ENCODE measurements at places on chromosomes 1 and 21.

DNA sequence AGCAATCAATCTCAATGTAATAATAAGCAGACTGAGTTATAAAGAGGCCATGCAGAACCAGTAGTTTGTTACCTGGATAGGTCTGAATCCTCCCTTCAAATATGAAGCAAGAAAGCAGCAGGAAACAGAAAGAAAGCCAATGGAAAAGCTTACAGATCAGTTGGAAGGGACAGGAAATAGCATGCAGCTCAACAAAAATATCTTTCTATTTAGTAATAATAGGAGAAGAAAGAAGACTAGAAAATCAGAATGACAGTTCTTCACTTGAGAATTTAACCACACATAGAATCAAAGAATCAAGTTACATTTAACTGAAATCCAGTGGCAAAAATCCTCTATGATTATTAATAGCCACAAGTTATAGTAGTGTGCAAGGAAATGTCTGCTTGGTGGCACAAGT is 194.4 kb downstream of the EIF4G3 start:
- DNase-seq: no peak

- DNase-seq: no peak
Measured at GRCh38 chr21:41431788-41432548, 5.9 kb downstream of the MX1 start.

- peak; percentile 12 for DNase-seq
Measured at GRCh38 chr1:161139766-161140165, 7.3 kb upstream of the DEDD start.

- no peak for DNase-seq
Measured at GRCh38 chr1:198723127-198723526, 84.3 kb downstream of the PTPRC start.

GRCh38 chr1:15100121-15100879 is 53.2 kb upstream of the TMEM51 start:
- peak; percentile 19 for DNase-seq

GRCh38 chr1:203091761-203092330 is 6.0 kb upstream of the MYOG start:
- DNase-seq: no peak

GRCh38 chr1:234659538-234659937 is 49.6 kb upstream of the IRF2BP2 start:
- no peak for DNase-seq

DNA sequence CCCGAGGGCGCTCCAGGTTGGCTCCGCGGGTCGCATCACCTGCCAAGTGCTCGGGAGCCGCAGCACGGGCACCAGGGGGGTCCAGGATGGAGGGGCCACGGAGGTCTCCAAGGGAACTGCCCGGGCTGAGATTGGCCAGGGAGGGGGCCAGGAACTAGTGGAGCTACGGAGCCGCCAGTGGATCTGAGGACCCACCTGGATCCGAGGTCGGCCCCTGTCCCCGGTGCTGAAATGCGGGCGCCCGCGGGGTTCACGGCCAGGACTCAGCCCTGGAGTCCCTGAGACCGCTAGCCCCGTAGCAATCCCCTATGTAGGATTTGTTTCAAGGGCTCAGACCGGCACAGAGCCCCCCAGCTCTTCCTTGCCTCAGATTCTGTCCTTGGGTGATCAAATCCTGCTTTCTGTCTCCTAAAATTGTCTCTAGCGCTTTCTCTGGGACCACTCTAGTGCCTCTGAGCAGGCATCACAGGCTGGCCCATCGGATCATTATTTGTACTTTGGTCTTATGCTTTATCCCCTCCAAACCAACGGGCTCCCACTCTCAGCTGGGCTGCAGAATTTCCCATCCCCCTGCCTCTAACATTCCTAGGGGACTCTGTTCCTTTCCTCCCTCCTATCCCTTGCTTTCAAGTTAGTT is 27.3 kb downstream of the KIAA2013 start:
- no peak for DNase-seq

DNA sequence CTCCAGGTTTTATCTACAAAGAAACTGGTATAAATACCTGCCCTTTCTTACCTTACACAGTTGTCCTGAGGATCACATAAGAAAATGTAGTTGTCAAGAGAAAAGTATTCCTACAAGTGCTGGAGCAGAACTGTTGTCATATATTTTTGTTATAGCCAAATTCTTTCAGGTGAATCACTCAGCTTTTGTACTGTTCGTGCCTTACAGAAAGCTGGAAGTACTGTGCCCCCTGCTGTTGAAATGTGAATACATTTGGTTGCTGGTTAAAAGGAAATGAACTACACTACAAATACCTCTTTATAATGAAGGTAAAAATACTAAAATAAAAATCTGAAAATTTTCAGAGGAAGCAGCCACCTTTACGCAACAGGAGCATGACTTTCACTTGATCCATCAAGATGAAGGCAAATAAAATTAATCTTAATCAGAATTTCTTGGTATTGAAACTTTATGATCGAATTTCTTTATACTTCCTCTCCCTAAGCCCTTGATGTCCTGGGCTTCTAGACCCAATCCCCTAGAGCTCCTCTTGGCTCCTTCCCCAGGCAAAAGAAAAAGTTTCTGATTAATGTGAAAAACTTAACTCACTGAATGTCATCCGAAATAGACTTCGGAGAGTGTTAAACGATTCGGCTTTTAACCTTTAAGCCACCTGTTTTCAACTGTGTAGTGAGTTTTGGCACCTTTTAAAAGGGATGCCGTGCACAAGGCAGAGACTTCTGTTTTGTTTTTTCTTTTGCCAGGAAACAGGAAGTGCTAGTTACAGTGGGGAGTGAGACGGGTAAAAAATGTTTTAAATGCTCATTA is 12.5 kb downstream of the CHML start:
- no peak for DNase-seq
